Coronary artery (tissue), 2 donors: ENCODE measurements at places on chromosomes 13 and 19.

DNA sequence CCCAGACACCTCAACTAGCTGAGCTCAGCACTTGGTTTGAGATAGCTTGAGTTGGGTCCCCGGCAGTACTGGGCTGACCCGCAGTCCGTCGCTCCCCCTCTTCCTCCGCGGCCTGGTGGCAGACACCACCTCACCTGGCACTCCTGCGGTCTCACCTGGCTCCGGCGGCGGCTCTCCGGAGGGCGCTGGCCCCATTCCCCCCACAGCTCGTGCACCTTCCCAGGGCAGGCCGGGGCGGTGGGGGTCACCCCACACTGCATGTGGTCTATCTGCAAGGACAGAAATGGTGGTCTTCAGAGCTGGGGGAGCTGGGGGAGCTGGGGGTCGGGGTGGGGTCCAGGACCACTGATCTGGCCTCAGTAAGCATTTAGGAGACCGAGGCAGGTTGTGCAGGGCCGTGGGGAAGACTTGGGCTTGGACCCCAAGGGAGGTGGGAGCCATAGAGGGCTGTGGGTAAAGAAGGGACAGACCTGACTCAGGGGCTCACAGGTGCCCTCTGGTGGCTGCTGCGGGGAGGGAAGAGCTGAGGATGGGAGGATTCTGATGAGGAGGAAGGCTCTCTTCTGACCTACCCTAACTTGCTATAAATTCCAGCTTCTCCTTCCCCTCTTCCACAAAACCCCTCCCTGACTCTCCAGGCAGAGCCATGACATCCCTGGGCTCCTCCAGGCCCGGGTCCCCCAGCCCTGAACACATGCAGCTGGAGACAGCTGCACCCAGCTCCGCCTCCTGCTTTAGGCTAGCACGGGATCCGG lies 6.7 kb upstream of the PLIN4 start:
- DNase-seq = no peak

- DNase-seq = no peak
These were observed 7.3 kb downstream of the PLPPR3 start for GRCh38 chr19:814152-815078.

DNA sequence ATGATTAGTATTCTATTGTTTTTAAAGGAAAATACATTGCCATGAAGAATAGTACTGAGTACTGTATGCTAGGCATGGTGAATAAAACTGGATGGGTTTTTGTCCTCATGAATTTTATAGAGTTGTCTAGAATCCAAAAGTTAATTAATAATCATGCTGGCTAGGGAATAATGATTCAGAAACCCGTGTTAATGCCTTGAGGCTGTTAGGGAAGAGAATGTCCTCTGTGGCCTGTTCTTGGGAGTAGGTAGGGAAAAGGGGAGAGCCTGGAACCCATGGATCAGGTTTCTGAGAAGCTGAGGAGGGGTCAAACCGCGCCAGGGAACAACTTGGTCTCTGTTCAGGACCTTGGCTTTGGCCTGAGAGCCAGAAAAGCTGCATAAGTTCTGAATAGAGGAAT lies 1376.3 kb upstream of the SLC10A2 start:
- no peak for DNase-seq

- no peak for DNase-seq
These were observed 19.2 kb downstream of the RAB20 start for GRCh38 chr13:110542169-110542796.

DNA sequence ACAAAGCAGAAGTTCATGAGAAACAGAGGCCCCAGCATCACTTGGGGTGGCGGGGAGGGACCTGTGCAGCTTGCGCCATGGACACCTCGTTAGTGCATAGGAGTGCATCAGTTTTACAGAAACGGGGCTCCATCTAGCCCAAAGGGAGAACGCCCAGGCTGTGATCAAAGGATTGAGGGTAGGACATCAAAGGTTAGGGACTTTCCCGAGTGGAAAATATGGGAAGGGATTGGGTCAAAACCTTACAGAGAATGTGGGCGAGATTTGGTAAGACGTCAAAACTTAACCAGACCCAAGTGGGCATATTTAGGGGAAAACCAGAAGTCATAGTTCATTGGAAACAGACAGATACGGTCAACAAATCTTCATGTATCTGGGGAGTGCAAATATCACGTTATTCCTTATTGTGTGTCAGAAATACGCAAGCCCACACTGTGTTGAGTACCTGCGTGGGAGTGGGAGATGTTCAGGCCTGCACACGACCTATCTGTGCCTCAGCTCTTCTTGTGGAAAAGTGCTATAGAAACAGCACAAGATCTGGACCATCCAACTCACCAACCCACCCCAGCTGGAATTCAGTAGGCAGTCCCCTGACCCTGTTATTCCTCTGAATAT lies 9.4 kb upstream of the GRAMD1A start:
- DNase-seq = no peak

GRCh38 chr19:1473085-1473851 lies 5.7 kb downstream of the C19orf25 start:
- no peak for DNase-seq

- no peak for DNase-seq
These were observed 328.2 kb downstream of the FOXO1 start for GRCh38 chr13:40338217-40338616.

- no peak for DNase-seq
These were observed 70.0 kb downstream of the ZNF568 start for GRCh38 chr19:36986131-36986530.

- DNase-seq = no peak
These were observed 824.0 kb downstream of the PCDH9 start for GRCh38 chr13:66405908-66406802.

DNA sequence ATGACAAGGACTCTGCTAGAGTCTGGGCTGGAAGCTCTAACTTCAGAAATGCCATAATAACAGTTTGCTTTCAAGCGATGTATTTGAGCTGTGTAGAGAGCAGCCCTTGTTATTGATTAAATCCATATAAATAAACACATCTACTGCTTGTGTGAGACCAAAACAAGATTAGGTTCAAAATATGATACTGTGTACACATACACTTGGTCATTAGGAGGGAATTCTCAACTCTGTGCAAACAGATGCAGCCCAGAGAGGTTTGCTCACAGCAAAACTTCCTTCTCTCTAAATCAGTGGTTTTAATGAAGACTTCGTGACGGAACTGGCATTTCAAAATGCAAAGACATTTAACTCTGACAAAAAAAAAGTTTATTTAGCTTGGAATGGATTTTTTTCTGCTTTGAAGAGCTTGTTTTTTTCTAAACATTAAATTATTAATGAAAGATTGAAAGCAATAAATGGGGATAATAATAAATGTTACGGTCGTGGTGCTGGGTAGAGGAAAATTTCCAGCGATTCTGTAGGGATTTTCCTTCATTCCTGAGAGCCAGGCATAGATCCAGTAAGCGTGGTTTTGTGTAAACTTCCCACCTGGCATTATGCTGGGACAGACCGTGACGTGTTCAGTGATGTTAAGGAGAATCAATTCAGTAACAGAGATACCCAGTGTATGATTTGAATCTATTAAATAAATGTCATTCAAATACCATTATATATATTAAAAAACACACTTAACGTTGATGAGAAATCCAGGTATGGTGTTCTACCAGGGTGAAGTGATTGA lies 213.7 kb downstream of the TEX29 start:
- no peak for DNase-seq

GRCh38 chr13:64704121-64704649 lies 2526.0 kb downstream of the PCDH9 start:
- DNase-seq = no peak

DNA sequence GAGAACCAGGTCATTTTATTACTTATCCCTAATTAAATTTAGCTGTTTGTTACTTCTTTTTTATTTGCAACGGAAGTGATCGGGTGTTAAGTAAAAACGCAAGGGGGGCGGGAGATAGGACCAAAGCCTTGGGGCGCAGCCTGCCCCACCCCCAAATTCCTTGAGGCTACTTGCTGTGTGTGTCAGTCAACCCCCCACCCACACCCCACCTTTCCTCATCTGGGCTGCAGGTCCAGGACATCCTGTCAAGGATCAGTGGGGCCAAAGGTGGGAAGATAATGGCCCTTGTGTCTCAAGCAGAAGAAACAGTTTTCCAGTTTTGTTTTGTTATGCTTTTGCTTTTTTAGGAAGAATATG lies 1.2 kb upstream of the FOXO1 start:
- no peak for DNase-seq

- no peak for DNase-seq
These were observed 68.1 kb upstream of the STARD13 start for GRCh38 chr13:33353646-33354045.

GRCh38 chr19:1311543-1312091 lies 25.9 kb downstream of the EFNA2 start:
- DNase-seq = no peak

GRCh38 chr13:100508455-100508854 lies 80.1 kb downstream of the GGACT start:
- DNase-seq = no peak

- no peak for DNase-seq
These were observed 13.9 kb downstream of the ZNF543 start for GRCh38 chr19:57334191-57334590.

DNA sequence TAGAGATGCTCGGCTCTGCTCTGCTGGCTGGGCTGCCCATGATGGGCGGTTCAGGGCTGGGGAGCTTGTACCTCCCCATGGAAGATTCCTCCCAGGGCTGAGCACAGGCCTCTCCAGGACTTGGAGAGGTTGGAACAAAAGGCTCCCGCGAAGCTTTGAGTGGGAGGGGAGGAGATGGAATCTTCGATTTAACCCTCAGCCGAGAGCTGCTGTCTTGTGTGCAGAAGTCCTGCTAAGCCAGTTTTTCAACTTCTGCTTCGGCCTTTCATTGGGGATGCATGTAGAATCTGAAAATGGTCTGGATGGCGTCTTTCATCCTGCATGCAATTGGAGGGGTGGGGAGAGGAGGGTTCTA lies 163.3 kb downstream of the KDM4B start:
- DNase-seq = no peak

GRCh38 chr13:40313269-40314200 lies 352.9 kb downstream of the FOXO1 start:
- DNase-seq = no peak

DNA sequence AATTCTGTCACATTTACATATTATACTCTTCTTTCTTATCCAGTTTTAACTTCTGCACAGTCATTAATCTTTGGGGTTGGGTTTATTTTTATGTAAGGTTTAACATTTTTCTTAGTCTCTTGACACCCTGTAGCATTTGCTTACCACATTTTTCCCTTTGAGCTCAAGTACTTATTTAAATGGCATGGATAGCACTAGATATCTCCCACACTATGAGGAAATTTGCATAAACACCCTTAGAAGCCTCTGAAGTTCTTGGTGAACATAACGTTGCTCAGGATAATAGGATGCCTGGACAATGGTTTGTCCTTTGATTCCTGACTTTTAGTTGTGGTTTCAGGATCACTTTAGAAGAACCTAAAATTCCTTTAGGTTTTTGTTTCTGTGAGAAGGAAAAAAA lies 338.9 kb downstream of the PCDH17 start:
- no peak for DNase-seq

GRCh38 chr19:56084835-56085536 lies 36.1 kb downstream of the ZNF787 start:
- DNase-seq = no peak

DNA sequence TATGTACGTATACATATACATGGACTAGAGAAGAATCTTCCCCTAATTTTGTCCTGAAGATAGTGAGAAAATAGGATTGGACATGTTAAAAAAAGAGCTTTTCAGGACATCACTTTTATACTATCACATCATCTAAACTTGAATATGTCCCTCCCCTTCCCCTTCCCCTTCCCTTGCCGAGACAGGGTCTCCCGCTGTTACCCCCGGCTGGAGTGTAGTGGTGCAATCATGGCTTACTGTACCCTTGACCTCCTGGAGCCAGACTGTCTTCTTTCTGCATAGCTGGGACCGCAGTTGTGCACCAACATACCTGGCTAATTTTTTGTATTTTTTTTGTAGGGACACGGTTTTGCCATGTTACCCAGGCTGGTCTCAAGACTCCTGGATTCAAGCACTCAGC lies 6.6 kb downstream of the HNRNPM start:
- DNase-seq = no peak

GRCh38 chr13:88068316-88068715 lies 397.1 kb downstream of the SLITRK5 start:
- no peak for DNase-seq

DNA sequence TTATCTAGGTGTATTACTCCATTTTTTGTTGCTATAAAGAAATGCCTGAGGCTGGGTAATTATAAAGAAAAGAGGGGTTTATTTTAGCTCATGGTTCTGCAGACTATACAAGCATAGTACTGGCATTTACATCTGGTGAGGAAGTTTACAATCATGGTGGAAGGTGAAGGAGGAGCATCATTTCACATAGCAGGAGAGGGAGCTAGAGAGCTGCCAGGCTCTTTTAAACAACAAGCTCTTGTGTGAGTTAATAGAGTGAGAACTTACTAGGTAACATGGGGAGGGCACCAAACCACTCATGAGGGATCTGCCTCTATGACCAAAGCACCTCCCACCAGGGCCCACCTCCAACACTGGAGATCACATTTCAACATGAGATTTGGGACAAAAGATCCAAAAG lies 221.7 kb upstream of the GPC6 start:
- DNase-seq = no peak

GRCh38 chr13:86846501-86846900 lies 824.7 kb upstream of the SLITRK5 start:
- no peak for DNase-seq
